Left lung (tissue), 14 donors: ENCODE measurements at places on chromosomes 1 and 21. TPM values are rescaled to one million over a fixed set of nuclear protein-coding genes. Genes with fewer than 3 reads are reported as not detected.

DNA sequence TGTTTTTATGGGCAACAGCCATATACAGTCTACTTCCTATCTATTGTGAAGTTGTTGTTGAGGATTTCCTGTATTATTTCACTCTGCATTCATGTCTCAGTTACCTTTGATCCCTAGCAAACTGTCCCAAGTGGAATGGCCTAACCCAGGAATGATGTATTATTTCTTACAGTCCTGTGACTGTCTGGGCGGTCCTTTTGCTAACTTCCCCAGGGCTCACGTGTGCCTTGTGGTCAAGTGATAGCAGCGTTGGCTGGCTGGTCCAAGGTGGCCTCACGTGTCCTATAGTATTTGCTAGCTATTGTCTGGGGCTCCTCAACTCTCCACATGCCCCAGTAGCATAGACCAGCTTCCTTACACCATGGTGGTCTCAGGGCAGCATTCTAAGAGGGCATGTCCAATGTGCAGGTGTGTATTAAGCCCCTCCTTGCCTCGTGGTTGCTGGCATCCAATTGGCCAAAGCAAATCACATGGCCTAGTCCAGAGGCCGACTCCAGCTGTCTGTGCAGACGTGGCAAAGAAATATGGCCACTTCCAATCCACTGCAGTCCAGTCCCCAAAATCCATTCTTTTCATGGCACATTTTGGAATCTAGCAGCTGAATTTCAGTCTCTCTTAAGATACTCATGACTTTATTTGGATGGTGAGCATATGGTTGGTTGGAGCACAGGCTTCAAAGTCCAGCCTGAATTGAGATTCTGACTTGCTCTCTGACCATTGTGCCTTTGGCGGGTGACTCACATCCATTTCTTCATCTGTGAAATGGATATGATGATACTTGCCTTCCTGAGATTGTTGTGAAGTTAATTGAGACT, 94.1 kb downstream of the GALNT2 start:
- DNase-seq = no peak
- H3K4me3 ChIP-seq = no peak overlapping the region
- peaks cover 38% of the 10 kb centered on the region for H3K4me1 ChIP-seq
- H3K27me3 ChIP-seq = no peaks in the 10 kb centered on the region
- H3K36me3 ChIP-seq = no peaks in the 10 kb centered on the region

The GABPB2 gene
- total RNA-seq = 12.7 TPM

DNA sequence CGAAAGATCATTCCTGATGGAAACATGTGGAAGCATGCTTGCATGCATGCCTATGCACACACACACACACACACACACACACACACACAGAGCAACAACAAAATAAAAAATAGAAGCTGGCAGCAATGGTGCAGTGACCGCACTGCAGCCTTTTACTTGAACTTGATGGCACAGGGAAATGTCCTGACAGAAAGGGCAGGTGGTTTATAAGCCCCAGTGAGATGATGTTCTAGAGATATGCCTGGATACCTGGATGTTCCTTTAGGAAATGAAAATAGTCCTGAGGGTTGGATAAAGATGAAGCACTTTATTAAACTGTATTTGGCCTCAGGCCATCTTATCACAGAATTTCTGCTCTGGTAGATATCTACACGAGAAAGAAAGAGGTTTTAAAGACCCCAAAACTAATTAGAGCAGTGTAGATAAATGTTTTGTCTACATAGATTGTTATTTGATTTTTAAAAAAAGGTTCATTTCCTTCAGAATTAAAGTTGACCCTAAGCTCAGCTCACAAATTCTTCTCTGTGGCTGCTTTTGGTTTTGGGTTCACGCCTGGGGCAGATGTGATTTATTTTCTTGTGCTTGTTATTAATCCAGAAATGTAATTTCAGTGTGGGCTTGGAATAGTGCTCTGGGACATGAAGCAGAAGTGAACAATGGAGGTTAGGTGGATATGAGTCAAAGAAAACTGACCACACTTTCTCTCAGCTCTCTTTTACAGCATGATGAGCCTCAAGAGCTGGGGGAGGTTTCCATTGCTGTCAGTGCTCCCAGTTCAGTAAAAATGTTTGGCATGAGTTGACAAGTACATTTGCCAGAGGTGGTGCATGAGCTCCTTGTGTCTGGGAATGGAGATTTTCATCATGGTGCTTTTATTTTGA, 22.9 kb downstream of the ADAM30 start:
- no peaks in the 10 kb centered on the region for H3K4me1 ChIP-seq
- DNase-seq = no peak
- no peaks in the 10 kb centered on the region for H3K36me3 ChIP-seq
- H3K27ac ChIP-seq = no peak overlapping the region
- H3K4me3 ChIP-seq = no peak overlapping the region

DNA sequence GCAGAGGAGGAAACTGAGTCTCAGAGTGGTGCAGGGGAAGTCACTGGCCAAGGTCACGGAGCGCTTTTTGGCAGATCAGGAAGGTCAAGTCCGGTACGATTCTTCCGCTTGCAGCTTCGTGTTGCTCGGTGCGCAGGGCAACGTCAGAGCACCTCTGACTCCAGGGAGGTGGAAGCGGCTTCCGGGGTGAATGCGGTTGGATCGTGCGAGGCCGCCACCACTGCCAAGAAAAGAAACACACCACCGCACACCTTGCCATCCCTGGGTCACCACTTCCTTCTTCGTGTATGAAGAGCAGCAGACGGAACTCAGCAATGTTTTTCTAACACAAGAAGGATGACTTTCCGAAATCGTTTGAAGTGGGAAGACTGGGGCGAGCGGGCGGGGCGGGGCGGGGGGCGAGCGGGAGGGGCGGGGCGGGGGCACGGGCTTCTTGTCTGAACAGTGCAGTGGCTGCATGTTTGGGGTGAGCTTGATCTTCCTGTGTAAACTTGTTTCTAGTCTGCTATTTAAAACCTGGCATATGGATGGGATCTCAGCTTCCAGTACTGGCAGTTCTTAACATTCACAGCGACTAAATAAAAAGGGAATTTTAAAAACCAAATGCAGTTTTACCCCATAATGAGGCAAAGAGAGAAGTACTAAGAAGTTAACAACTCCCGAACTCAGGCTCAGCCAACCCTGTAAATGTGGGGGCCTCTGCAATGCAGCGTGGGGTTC, 300.0 kb downstream of the RRAGC start:
- H3K27me3 ChIP-seq = peaks cover 16% of the 10 kb centered on the region
- no peak for DNase-seq
- H3K36me3 ChIP-seq = no peaks in the 10 kb centered on the region
- H3K4me1 ChIP-seq = peaks cover 6% of the 10 kb centered on the region
- H3K4me3 ChIP-seq = no peak overlapping the region

The RAB13 gene
- 122 TPM for total RNA-seq

The AK4 gene
- 8.7 TPM for total RNA-seq

The HSF2BP gene
- 0.29 TPM for total RNA-seq

The CNIH3 gene
- total RNA-seq = 2.5 TPM

The DNM3 gene
- total RNA-seq = 6.8 TPM

The LCE3E gene
- not detected for total RNA-seq

The NIBAN1 gene
- 54.3 TPM for total RNA-seq

The PWP2 gene
- 3.9 TPM for total RNA-seq

The VANGL2 gene
- total RNA-seq = 2.7 TPM

DNA sequence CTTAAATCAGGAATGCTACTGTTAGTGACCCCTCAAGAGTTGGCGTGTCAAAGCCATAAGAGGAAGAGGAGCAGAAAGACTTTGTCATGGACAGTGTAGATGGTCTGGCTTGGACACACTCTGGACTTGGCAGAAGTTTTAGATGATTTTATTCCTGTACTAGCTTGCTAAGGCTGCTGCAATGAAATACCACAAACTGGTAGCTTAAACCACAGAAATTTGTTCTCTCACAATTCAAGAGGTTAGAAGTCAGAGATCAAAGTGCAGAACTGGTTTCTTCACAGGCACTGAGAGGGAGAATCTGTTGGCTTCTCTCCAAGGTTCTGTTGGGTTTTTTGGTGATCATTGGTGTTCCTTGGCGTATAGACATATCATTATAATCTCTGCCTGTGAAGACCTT, 869.8 kb upstream of the B3GALT2 start:
- no peaks in the 10 kb centered on the region for H3K27me3 ChIP-seq
- H3K36me3 ChIP-seq = no peaks in the 10 kb centered on the region
- no peak overlapping the region for H3K4me3 ChIP-seq
- peaks cover 3% of the 10 kb centered on the region for H3K4me1 ChIP-seq
- H3K27ac ChIP-seq = no peak overlapping the region

The RPE65 gene
- not detected for total RNA-seq

The RGS13 gene
- 0.81 TPM for total RNA-seq

The ZNF644 gene
- total RNA-seq = 53.5 TPM

GRCh38 chr1:117312453-117313138, 54.7 kb upstream of the MAN1A2 start:
- no peak overlapping the region for H3K27ac ChIP-seq
- H3K27me3 ChIP-seq = no peaks in the 10 kb centered on the region
- H3K36me3 ChIP-seq = no peaks in the 10 kb centered on the region
- H3K4me1 ChIP-seq = no peaks in the 10 kb centered on the region
- no peak for DNase-seq

DNA sequence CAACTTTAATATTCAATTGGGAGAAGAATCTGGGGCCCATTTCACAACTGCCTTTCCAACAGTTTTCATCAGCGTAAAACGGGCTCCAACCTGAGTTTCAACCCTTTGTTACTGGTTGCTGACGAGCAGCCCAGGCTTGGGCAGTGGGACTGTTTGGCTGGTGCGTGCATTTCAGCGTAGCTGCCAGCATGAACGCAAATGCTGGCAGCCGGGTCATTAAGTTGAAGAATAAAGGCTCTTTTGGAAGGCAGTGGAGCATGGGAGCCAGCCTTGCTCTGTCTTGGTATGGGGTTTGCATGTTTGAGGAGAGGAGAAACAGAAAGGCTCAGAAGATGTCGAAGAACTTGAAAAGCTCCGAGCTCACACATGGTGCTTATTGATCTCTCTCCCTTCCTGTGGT, 40.7 kb downstream of the WDR3 start:
- no peak overlapping the region for H3K4me3 ChIP-seq
- H3K27ac ChIP-seq = no peak overlapping the region
- H3K36me3 ChIP-seq = no peaks in the 10 kb centered on the region
- no peak for DNase-seq
- no peaks in the 10 kb centered on the region for H3K27me3 ChIP-seq
- no peaks in the 10 kb centered on the region for H3K4me1 ChIP-seq

DNA sequence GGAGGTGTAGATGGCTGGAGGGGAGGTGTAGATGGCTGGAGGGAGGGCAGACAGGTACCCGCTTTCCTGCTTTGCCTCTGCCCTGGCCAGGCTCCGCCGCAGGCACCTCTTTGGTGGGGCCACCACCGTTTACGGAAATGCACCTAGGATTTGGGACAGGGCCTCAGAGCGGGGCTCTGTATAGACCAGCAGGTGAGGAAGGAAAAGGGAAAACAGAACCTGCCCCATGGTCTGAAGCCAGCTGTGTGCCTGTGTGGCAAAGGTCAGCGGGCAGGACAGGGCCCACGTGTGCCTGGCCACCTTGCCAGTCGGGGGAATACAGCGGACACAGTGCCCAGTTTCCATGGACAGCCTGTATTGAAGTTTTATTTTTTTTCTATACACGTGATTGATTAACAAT, 12.1 kb upstream of the PTTG1IP start:
- peaks cover 52% of the 10 kb centered on the region for H3K36me3 ChIP-seq
- no peak overlapping the region for H3K4me3 ChIP-seq
- H3K27me3 ChIP-seq = no peaks in the 10 kb centered on the region
- no peak for DNase-seq
- H3K4me1 ChIP-seq = peaks cover 34% of the 10 kb centered on the region

DNA sequence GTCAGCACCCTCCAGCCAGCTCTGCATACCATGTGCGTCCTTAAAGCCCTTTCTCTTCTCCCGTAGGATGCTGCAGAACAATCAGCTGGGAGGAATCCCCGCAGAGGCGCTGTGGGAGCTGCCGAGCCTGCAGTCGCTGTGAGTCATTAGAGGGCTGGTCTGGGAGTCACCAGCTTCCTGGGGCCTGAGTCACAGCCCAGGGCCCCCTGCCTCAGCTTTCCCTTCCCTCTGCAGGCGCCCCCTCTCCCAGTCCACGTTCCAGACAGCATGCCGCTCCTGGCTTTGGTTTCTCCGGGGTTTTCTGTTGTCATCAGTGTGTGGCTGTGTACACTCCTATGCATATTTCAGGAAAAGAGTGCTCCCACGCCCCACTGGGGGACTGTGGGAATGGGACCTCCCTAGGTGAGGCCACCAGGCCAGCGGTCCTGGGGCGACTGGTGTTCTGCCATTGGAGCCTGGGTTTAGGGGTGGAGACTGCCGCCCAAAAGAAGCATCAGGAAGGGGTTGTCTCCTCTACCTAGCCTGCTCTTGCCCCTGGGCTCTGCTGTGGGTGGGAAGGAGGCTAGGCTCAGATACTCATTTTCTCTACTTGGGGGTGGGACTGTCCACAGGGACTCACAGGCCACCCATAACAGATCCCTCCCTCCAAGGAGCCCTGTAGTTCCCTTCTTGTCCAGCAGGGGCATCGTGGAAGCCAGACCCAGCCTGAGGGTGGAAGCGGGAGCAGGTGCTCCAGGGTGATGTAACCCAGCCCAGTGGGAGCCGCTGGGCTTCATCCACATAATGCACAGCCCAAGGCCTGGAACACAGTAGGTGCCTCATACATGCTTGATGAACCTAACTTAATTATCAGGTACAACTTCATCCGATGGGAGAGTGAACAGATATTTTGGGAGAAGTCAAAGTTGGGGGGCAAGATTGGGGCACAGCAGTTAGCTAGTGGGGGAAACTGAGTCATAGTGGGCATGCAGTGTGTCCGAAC, 42.5 kb downstream of the LGR6 start:
- DNase-seq = peak; percentile 57
- no peaks in the 10 kb centered on the region for H3K27me3 ChIP-seq
- H3K27ac ChIP-seq = no peak overlapping the region
- no peak overlapping the region for H3K4me3 ChIP-seq

DNA sequence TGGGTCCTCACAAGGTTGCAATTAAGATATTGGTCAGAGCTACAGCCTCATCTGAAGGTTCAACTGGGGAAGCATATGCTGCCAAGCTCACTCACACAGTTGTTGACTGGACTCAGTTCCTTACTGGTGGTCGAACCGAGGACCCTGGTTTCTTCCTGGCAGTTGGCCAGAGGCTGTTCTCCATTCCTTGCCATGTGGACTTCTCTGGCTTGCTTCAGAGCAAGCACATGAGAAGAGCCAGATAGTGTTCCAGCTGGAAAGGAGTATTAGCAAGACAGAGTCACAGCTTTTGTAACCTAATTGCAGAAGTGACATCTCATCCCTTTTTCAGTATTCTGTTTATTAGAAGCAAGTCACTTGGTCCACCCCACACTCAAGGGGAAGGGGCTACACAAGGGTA, 23.6 kb downstream of the POU2F1 start:
- no peaks in the 10 kb centered on the region for H3K27me3 ChIP-seq
- no peaks in the 10 kb centered on the region for H3K4me1 ChIP-seq
- DNase-seq = no peak
- H3K4me3 ChIP-seq = no peak overlapping the region
- H3K27ac ChIP-seq = no peak overlapping the region
